ENCODE measurements at places on chromosomes 2 and 18.

DNA sequence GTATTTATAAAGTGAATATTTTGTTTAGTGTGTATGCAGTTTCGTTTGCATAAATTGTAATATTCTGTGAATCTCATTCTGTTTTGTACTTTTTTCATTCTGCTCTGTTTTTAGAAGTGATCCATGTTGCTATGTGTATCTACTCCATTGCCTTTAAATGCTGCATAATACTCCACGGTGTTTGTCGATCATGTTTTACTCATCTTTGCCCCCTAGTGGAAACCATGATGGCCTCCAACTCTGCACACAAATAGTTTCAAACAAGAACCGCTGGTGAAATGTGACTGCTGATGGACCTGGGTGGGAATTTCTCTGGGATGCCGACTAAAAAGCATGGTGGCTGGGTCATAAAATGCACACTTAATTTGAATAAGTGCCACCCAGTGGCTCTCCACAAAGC is 32.0 kb upstream of the SKOR2 start:
- DNase-seq: no peak

- no peak for DNase-seq
These were observed 6.4 kb downstream of the CD207 start for GRCh38 chr2:70828914-70829824.

GRCh38 chr2:69836316-69836715 is 6.9 kb downstream of the GMCL1 start:
- no peak for DNase-seq

GRCh38 chr2:39153312-39153711 is 32.5 kb upstream of the SOS1 start:
- no peak for DNase-seq

All from NCI-H1436 treated with DMSO at 0.1 percent for 48 hours (cell line).